ENCODE measurements at places on chromosomes 12 and 14. TPM values are rescaled to one million over a fixed set of nuclear protein-coding genes. Genes with fewer than 3 reads are reported as not detected.

Gene ADAMTS20
- total RNA-seq: not detected

Gene CLEC1A
- 0.10 TPM for total RNA-seq

Gene SAMD4A
- 2.0 TPM for total RNA-seq

Gene AICDA
- not detected for total RNA-seq

Gene PRPH
- total RNA-seq: not detected

Gene SDR9C7
- total RNA-seq: not detected

Gene MGP
- total RNA-seq: 0.31 TPM

Gene OR4K14
- not detected for total RNA-seq

Gene MIP
- not detected for total RNA-seq

Gene RTL1
- total RNA-seq: not detected

Gene TAC3
- not detected for total RNA-seq

Gene TMCC3
- total RNA-seq: 10.9 TPM

Gene LYZ
- 5,492 TPM for total RNA-seq

Gene CLEC6A
- 1.0 TPM for total RNA-seq

Gene GPR65
- 30.2 TPM for total RNA-seq

Gene EFCAB11
- total RNA-seq: 0.63 TPM

Gene AKT1
- total RNA-seq: 86.8 TPM

Gene TCP11L2
- total RNA-seq: 201 TPM

Gene RAD51AP1
- total RNA-seq: 1.0 TPM

Gene BMP4
- total RNA-seq: not detected

Gene CREBL2
- total RNA-seq: 19.6 TPM

Gene NELL2
- total RNA-seq: 208 TPM

Gene KRT4
- not detected for total RNA-seq

Gene FAM186B
- 0.84 TPM for total RNA-seq

Gene DBX2
- total RNA-seq: not detected

Gene NTS
- not detected for total RNA-seq

Gene PMCH
- total RNA-seq: not detected

Gene SOAT2
- 0.21 TPM for total RNA-seq

Gene PRICKLE1
- 1.9 TPM for total RNA-seq

Gene PTPRR
- total RNA-seq: not detected

Gene GPR84
- total RNA-seq: 49.4 TPM

Gene KCNH3
- 2.1 TPM for total RNA-seq

Gene PCED1B
- 10.0 TPM for total RNA-seq

Gene CDKN3
- total RNA-seq: 0.52 TPM

Gene WNT1
- 0.10 TPM for total RNA-seq

Gene P2RX2
- total RNA-seq: 0.10 TPM

Gene FGF6
- total RNA-seq: not detected

Gene MYH6
- total RNA-seq: not detected

Gene TESPA1
- total RNA-seq: 113 TPM

Gene KRT77
- total RNA-seq: not detected

Gene CAPS2
- 2.4 TPM for total RNA-seq

Gene OVCH1
- not detected for total RNA-seq

Gene TFCP2
- total RNA-seq: 3.9 TPM

Gene ART4
- not detected for total RNA-seq

Gene NPAS3
- total RNA-seq: not detected

Gene SLC41A2
- total RNA-seq: 4.9 TPM

Gene RNASE7
- not detected for total RNA-seq

Gene KLRK1
- total RNA-seq: 41.9 TPM

Gene GALNT4
- 12.5 TPM for total RNA-seq

Gene TMBIM4
- 69.9 TPM for total RNA-seq

Gene NEUROD4
- total RNA-seq: not detected

Gene FOXM1
- total RNA-seq: 0.84 TPM

Gene TSPAN11
- not detected for total RNA-seq

Gene RPL36AL
- 324 TPM for total RNA-seq

Gene TBX3
- 0.10 TPM for total RNA-seq
